Vagina (tissue), 2 donors: ENCODE measurements at places on chromosomes 3 and 15. TPM values are rescaled to one million over a fixed set of nuclear protein-coding genes. Genes with fewer than 3 reads are reported as not detected.

LHFPL4 gene
- not detected for total RNA-seq

HGD gene
- total RNA-seq, result not detected

TSPAN3 gene
- total RNA-seq, result 80.3 TPM

ZNF501 gene
- 2.7 TPM for total RNA-seq

CYP1A2 gene
- not detected for total RNA-seq

WDR93 gene
- total RNA-seq, result not detected

DNA sequence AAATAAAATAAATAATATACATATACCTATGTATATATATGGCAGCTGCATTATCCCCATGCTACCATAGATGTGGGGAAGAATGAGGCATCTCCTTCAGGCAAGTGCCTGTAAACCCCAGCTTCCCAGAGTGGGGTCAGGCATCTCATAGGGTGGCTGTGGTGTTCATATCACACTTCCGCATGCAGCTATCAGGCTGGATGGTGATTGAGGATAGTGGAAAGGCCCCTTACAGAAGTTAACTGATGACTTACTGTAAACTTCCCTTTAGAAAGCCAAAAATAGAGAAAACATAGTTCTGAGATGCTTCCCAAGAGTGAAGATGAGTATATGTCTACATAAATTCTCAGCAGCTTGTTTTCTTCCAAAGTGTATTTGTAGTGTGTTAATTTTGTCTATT lies 3.5 kb upstream of the PP2D1 start:
- DNase-seq, result no peak
- H3K4me1 ChIP-seq, result no peaks in the 10 kb centered on the region
- no peak overlapping the region for H3K27ac ChIP-seq
- H3K36me3 ChIP-seq, result no peaks in the 10 kb centered on the region
- H3K4me3 ChIP-seq, result no peak overlapping the region

DNA sequence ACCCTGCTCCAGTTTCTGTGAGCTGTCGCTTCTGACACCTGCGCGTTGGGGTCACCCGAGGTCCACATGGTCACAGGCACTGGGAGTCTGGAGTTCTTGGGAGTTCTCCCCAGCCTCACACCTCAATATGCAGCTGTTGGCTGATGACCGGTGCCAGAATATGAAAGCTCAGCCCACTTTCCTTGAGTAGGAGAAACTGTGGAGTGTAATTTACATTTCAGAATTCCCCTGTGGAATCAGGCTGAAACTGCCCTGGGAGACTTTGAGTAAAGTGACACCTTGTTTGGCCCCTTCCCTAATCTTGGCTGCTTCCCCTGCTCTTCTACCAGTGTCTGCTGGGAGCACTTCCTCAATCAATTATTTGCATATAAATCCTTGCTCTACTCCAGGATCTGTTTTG lies 255.9 kb downstream of the NFKBIZ start:
- DNase-seq, result no peak
- H3K27me3 ChIP-seq, result no peaks in the 10 kb centered on the region
- no peak overlapping the region for H3K4me3 ChIP-seq
- H3K36me3 ChIP-seq, result no peaks in the 10 kb centered on the region

DNA sequence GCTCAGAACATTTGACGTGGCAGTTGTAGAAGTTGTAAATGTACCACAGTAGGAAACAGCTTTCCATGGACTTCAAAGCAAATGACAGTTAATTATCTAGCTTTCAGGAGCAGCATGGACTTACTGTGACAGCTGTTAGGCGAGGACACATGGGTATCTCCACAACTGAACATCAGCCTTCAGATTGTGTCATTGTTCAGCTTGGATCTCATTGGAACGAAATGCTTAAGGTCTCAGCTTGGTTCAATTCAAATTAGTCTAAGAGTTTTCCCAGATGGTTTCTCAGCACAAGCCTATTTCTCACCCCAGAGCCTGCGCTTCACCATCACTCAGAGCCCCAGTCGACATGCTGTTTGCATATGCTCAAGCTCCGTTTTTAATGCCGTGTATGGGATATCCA lies 21.1 kb upstream of the GYG1 start:
- H3K27ac ChIP-seq, result no peak overlapping the region
- DNase-seq, result no peak
- no peaks in the 10 kb centered on the region for H3K36me3 ChIP-seq
- no peak overlapping the region for H3K4me3 ChIP-seq
- H3K4me1 ChIP-seq, result no peaks in the 10 kb centered on the region
- no peaks in the 10 kb centered on the region for H3K27me3 ChIP-seq

- H3K4me1 ChIP-seq, result peaks cover 1% of the 10 kb centered on the region
- no peaks in the 10 kb centered on the region for H3K36me3 ChIP-seq
- no peak overlapping the region for H3K27ac ChIP-seq
- H3K4me3 ChIP-seq, result no peak overlapping the region
- H3K27me3 ChIP-seq, result no peaks in the 10 kb centered on the region
- no peak for DNase-seq
These were observed 62.9 kb downstream of the GPR176 start for GRCh38 chr15:39857132-39857531.

GRCh38 chr3:36906504-36907149 lies 38.2 kb downstream of the TRANK1 start:
- no peak overlapping the region for H3K4me3 ChIP-seq
- H3K27ac ChIP-seq, result peak overlapping the region; percentile 84
- DNase-seq, result peak; percentile 20
- no peaks in the 10 kb centered on the region for H3K27me3 ChIP-seq
- H3K36me3 ChIP-seq, result no peaks in the 10 kb centered on the region

- H3K4me1 ChIP-seq, result no peaks in the 10 kb centered on the region
- DNase-seq, result no peak
- H3K4me3 ChIP-seq, result no peak overlapping the region
- no peak overlapping the region for H3K27ac ChIP-seq
- no peaks in the 10 kb centered on the region for H3K27me3 ChIP-seq
These were observed 806.6 kb upstream of the LMCD1 start for GRCh38 chr3:7695049-7695448.

DNA sequence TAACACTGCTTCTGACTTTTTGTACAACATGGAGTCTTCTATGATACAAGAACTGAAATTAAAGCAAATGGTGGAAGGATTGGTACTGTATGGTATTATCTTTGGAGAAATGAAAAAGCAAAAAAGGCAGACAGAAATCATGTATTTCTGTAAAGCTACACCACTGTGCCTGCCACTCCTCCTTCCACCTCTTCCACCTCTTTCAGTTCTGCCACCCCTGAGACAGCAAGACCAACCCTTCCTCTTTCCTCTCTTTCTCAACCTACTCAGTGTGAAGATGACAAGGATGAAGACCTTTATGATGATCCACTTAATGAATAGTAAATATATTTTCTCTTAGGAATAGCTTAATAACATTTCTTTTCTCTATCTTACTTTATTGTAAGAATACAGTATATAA lies 57.0 kb downstream of the CD200 start:
- H3K36me3 ChIP-seq, result no peaks in the 10 kb centered on the region
- no peak overlapping the region for H3K4me3 ChIP-seq
- H3K4me1 ChIP-seq, result peaks cover 11% of the 10 kb centered on the region
- DNase-seq, result no peak
- no peaks in the 10 kb centered on the region for H3K27me3 ChIP-seq

GRCh38 chr3:165355316-165355715 lies 159.1 kb upstream of the SLITRK3 start:
- no peaks in the 10 kb centered on the region for H3K4me1 ChIP-seq
- H3K27ac ChIP-seq, result no peak overlapping the region
- DNase-seq, result no peak
- no peaks in the 10 kb centered on the region for H3K36me3 ChIP-seq
- H3K27me3 ChIP-seq, result no peaks in the 10 kb centered on the region

GRCh38 chr15:99738021-99738847 lies 5.0 kb upstream of the LYSMD4 start:
- no peaks in the 10 kb centered on the region for H3K4me1 ChIP-seq
- no peak overlapping the region for H3K27ac ChIP-seq
- no peaks in the 10 kb centered on the region for H3K36me3 ChIP-seq
- no peaks in the 10 kb centered on the region for H3K27me3 ChIP-seq

GRCh38 chr3:25272090-25272489 lies 156.0 kb upstream of the RARB start:
- H3K4me1 ChIP-seq, result no peaks in the 10 kb centered on the region
- no peaks in the 10 kb centered on the region for H3K27me3 ChIP-seq
- no peak overlapping the region for H3K4me3 ChIP-seq
- H3K36me3 ChIP-seq, result no peaks in the 10 kb centered on the region
- DNase-seq, result no peak

DNA sequence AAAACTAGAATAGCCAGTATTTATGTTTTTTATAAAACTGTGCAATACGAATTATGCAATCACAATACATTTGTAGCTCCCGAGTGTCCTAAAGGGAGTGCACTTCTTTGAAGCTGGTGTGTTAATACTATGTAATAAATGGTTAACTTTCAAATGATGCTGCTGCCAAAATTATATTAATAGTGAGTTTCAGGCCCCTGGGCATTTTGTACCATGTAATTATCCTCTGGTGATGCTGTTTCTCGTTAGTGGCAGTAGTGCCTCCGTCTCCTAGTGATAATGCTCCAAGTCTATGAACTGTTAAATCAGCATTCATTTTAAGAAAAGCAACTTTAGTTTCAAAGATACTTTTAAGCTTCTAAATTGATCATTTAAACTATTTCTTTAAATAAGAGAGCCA lies 132.7 kb upstream of the BHLHE40 start:
- no peak for DNase-seq
- H3K27me3 ChIP-seq, result no peaks in the 10 kb centered on the region
- H3K36me3 ChIP-seq, result no peaks in the 10 kb centered on the region
- H3K4me3 ChIP-seq, result no peak overlapping the region
- H3K27ac ChIP-seq, result no peak overlapping the region
- H3K4me1 ChIP-seq, result peaks cover 6% of the 10 kb centered on the region

- no peak for DNase-seq
- no peak overlapping the region for H3K27ac ChIP-seq
These were observed 82.0 kb downstream of the MRPL46 start for GRCh38 chr15:88385078-88385700.

DNA sequence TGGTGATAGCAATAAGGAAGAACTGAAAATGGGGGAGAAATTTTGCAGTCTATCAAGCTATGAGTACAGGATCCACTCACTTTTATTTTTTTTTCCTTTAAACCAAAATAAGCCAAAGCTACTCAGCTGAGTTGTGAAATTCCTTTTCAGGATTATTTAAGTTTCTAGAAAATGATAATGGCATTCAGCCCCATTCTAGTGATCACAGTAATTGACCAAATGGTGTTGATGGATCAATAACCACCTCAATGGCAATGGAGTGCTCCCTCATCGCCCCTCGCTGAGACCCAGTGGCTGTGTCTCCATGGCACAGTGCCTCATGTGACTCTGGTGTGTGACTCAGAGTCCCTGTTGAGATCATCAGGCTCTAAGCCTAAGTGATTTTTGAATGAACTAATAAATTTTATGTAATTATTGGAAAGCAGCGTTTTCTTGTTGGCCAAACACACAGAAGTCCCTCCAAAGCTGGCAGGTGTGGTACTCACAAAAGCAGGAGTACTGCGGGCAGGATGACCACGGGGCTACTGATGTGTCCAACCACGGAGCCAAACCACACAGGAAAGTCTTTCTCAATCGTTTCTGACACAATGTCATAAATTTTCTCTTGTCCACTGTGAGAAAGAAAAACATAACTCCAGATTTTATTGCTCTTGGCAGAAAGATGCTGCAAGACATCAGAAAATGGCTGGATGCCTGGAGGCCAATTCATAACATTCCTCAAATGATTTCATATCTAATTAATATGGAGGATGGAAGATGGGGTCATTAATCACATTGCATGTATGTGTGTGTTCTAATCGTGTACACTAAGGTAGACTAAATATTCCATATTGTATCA lies 14.4 kb upstream of the STARD5 start:
- peak overlapping the region; percentile 51 for H3K27ac ChIP-seq
- peaks cover 27% of the 10 kb centered on the region for H3K4me1 ChIP-seq
- H3K36me3 ChIP-seq, result no peaks in the 10 kb centered on the region
- DNase-seq, result no peak
- no peak overlapping the region for H3K4me3 ChIP-seq

DNA sequence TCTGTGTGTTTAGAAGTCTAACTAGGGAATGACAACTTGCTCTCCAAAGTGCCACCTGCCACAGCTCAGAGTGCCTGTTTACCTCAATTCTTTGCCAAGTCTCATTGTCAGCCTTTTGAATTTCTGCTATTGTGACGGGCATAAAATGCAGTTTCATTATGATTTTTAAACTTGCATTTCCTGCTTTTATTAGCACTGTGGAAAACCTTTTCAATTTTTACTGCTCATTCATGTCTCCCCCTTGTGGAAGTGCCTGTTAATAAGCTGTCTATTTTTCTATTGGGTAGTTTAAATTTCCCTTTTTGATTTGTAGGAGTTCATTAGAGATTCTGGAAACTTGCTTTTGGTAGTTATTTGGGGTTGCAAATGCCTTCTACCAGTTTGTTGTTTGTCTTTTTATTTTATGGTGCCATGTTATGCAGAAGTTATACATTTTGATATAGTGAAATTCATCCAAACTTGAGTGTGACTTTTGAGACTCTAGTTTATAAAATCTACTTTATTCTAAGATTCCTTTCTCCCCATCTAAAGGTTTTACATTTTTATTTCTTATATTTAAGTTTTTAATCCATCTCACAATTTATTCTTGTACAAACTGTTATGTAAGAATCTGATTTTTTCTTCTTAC lies 53.9 kb upstream of the FRMD4B start:
- no peaks in the 10 kb centered on the region for H3K36me3 ChIP-seq
- H3K4me3 ChIP-seq, result no peak overlapping the region
- H3K27me3 ChIP-seq, result no peaks in the 10 kb centered on the region
- no peak overlapping the region for H3K27ac ChIP-seq

- H3K4me1 ChIP-seq, result peaks cover 20% of the 10 kb centered on the region
- no peak overlapping the region for H3K4me3 ChIP-seq
- no peaks in the 10 kb centered on the region for H3K27me3 ChIP-seq
- H3K36me3 ChIP-seq, result no peaks in the 10 kb centered on the region
These were observed 103.9 kb upstream of the ALDH1A3 start for GRCh38 chr15:100775581-100776185.

- H3K27ac ChIP-seq, result peak overlapping the region; percentile 85
- no peaks in the 10 kb centered on the region for H3K36me3 ChIP-seq
- no peak for DNase-seq
- no peaks in the 10 kb centered on the region for H3K27me3 ChIP-seq
These were observed 351 bp downstream of the INSYN1 start for GRCh38 chr15:73752806-73753193.

DNA sequence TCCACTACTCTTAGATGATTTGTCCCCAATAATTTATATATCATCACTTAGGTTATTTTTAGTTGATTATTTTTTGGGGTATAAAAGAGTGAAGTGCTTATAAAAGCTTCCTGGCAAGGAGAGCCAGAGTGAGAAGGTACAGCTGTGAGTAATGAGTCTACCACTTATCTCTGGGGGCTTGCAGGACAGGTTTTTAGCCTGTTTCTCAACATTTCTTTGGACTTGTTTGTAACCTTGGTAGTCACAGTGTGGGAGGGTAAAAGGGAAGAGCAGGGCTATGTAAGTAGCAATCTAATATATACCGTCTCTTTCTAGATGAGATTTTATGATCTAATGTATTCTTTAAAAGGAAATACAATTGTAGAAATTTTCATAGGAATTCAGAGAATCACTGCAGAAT lies 321.3 kb upstream of the GOLIM4 start:
- no peak overlapping the region for H3K27ac ChIP-seq
- H3K4me3 ChIP-seq, result no peak overlapping the region

DNA sequence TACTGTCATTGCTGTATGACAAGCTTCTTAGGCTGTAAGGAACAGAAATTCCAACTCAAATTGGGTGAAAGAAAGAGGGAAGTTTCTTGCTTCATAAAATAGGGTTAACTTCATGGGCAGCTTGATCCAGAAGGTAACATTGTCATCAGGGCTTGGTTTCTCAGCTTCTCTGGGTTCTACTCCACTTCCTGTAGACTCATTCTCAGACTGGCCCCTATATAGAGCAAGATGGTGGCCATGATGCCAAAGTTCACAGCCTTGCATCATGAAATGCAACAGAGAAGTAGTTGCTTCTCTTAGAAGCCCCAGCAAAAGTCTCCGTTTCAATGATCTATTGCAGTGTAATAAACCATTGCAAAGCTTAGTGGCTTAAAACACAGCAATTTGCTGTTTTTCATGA lies 33.6 kb downstream of the TMEM40 start:
- no peaks in the 10 kb centered on the region for H3K4me1 ChIP-seq
- H3K36me3 ChIP-seq, result no peaks in the 10 kb centered on the region
- no peaks in the 10 kb centered on the region for H3K27me3 ChIP-seq
- no peak overlapping the region for H3K4me3 ChIP-seq
- DNase-seq, result no peak
